ENCODE measurements at places on chromosomes 6 and 20.

DNA sequence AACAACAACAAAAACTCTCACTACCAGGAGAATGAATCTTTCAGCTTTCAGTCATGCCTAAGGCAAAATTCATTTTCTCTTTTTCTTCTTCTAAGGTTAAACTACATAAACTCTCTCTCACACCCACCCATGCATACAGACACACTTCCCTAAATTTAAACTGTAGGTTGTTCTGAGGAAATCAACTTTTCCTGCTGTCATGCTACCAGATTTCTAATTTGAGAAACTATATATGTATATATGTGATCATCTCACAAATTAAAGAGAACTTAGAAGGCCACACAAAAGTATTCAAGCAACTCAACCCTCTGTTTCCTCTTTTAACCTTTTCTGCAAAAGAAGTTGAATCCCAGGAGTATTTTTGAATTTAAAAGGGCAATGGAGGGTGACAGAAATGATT lies 532.5 kb downstream of the KIF16B start:
- no peak for DNase-seq

- DNase-seq = no peak
Measured at GRCh38 chr6:39335780-39336545, 13.5 kb upstream of the KCNK16 start.

DNA sequence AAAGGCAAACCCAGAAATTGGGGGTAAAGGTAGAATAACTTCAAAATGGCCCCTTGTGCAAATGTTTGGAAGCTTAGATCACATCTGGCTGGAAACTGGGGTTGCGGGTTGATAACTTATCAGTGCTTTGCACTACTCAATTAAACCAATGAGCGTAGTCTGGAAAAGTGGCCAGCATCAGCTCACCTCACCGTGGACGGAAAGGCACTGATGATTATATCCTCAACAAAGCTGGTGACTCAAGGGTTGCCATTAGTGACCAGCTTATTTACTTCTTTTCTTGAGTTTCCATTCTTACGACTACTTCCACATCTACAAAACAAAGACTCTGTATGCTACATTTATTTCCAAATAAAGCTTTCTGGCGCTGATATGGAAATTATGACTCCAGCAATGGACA lies 198.5 kb upstream of the HEY2 start:
- DNase-seq = no peak

DNA sequence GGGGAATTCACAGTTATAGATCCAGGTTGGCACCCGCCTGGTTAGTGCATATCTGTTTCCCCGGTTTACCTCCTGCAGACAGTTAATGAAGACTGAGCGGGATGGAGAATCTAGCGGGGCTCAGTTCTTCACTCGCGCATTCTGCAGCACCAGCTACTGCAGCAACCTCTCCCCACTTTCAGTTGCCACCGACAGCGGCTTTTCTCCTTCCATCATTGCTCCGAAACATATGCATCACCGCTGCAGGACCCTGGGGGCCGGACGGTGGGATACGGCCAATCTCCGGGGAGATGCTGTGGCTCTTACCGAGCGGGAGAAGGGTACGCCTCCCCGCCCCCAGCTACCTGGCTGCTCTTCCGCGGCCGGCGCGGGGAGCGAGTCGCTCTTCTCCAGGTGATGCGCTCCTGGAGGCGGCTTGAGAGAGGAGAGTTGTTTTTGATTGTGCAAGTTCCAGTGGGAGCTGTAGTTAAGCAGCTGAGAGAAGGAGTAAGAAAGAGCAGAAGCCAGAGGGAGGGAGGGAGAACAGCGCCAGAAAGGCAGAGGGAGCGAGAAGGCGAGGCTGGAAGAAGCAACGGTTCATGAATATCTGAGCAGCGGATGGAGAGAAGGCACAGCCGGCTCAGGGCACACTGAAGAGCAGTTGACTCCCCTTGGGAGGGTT lies at the start of gene SGK1:
Gene SGK1, minus strand, starts transcription at position 642 of the 661 bp plus-strand sequence. CDS start 652 bp downstream, outside the sequence.
- DNase-seq = no peak

GRCh38 chr6:110755411-110755834 lies 59.8 kb downstream of the CDK19 start:
- no peak for DNase-seq

DNA sequence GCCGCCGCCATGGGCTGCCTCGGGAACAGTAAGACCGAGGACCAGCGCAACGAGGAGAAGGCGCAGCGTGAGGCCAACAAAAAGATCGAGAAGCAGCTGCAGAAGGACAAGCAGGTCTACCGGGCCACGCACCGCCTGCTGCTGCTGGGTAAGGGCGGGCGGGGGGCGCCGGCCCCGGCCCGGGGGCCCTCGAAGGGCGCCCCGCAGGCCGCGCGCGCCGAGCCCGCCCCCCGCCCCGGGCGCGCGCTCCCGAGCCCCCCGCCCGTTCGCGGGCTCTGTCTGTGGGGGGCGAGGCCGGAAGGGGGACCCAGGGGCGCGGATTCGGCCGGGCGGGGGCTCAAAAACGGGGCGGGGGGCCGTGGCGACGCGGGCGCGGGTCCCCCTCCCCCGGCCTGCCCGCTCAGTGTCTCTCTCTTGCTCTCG lies 39.2 kb downstream of the GNAS start:
- DNase-seq = no peak

DNA sequence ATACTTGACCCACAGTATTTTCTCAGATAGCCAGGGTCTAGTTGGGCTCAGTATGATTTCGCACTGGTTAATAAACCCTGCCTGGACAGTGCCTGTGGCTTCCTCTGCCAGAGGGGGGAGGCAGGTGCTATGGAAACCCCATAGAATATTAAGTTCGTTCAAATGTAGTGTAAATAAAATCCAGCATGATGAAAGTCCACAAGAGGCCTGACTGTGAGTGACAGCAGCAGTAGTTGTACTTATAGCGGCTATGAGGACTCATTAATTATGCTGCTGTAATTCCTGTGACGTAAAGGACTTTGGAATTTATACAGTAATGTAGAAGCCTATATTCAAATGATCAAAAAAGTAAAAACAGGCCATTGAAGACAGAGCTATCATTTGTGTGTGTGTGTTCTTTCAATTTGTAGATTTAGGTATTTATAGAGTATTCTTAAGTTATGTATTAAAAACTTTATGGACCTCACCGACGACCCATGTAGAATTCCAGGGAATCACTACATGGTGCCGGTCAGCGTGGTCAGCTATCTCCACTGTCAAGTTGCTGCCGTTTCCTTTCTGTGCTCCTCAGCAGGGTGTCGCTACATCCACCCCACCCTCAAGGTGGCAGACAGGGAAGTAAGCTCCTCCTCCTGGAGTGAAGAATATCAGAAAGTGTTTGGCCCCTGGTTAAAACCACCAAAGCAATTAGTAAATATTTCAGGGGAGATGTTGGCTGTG lies 10.0 kb downstream of the PYGB start:
- no peak for DNase-seq

- no peak for DNase-seq
Measured at GRCh38 chr6:151359486-151359885, 31.9 kb downstream of the ZBTB2 start.

DNA sequence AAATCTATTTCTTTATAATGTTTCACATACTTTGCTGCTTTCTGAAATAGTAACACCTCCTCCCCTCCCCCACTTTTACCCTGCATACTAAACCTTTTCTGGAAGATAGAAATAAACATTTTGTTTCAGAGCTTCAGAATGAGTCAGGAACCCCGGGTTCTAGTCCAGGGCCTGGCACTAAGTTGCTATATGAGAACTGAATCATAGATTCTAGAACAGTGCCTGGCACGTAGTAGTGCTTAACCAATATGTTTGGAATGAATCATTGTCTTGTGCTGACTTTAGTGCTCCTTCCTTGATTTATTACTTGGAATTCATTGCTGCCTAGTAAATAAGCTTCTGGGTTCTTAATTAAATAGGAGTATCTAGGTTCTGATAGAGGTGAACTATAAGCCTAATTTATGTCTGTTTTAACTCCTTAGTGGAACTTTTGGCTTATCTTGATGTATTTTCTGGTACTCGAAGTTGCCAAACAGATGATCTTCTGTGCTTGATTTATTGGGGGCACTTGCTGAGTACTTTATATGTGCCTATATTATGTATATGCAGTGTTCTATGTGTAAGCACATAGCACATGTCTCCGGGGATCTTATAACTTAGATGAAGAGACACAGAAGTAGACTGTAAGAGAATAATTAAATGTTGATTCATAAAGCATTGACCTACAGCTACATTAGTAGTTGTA lies 18.6 kb downstream of the TAB2 start:
- DNase-seq = no peak

DNA sequence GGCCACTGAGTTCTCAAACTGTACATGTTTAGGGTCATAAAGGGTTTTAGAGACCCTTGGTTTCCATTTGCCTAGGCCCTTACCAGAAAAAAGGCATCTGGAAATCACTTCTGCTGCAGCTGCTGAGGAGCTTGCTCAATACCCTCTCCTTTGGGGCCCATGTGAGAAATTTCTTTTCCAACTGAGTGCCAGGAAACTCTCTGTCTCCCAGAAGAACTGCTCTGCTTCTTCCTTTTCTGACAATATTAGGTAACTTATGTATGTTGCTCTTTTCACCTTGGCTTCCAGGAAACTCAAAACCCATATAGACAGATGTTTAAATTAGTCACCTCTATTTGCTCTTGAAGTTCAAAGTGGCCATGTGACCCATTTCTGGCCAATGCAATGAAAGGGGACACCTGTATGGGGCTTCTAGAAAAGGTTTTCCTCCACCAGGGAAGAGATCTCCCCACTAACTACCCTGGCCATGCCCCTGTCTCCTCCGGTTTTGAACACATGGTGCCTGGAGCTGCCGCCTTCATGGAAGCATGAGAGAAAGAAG lies 121.6 kb downstream of the PREX1 start:
- DNase-seq = no peak

DNA sequence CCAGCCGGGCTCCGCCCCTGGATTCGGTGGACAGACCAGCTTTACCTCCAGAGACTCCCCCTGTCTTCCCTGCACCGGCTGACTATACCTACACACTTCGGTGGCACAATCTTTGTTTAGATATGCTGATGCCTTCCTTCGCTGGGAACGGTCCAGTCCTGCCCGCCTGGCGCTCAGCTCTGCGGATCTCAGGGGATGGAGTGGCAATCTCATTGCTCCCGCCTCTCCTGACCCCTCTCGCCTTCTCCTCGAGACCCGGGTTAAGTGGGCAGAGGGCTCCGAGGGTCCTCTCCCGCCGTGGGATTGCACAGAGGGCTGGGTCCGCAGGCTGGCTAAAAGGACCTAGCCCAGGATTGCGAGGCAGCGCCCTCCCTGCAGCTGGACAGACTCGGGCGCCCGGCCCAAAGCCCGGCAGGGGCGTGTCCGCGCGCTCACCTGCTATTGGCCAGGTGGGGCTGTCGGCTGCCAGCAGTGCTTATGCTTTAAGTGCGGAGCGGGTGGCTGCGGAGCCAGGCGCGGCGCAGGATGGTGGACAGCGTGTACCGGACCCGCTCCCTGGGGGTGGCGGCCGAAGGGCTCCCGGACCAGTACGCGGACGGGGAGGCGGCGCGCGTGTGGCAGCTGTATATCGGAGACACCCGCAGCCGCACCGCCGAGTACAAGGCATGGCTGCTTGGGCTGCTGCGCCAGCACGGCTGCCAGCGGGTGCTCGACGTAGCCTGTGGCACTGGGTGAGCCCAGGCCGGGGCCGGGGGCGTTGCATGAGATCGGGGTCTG lies at the start of gene GNMT:
Gene GNMT, plus strand, starts transcription at position 512 of the 777 bp plus-strand sequence. Its CDS starts 14 bp downstream, at position 526.
- no peak for DNase-seq

DNA sequence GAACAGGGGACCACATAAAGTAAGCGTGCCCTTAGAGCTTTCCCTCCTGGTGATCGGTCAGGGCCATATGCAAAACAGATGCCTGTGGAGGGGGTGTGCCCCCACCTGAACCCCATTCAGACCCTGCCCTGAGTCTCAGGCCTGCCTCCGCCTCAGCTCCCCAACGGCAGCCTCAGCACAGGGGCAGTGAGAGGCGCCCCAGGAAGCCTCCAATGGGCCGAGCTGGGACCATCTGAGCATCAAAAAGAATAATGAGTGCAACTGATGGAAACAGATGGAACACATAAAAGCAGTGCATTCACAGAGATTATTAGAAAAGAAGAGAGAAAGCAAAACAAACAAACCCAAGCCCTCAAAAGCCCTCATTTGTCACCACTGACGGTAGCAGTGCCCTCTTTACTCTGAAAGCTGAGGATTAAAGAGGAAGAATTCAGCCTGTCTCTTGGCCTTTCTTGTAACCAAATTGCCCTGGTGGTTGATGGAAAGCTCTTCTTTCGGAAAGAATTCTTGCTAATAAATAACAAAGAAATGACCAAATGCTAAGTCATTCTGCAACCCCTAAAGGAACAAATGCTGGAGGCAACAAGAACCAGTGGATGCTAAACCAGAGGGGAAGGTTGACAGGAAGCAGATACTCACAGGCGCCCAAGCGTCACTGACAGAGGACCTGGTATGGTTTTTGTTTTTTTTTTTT lies 6.8 kb downstream of the ADISSP start:
- no peak for DNase-seq

DNA sequence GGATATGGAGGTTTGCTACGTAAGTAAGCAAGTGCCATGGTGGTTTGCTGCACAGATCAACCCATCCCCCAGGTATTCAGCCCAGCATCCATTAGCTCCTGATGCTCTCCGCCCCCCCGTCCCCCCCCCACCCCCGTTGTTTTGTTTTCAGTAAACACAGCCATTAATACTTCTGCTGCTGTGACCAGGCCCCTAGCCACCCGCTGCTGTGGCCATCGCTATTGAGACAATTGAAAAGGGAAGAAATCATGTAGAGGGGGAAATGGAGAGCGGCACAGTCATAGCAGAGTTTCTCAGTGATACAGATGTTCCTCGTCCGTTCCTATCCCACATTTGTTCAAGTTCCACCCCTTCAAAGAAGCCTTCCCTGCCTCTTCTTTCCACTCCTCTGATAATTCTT lies 24.9 kb downstream of the SLC35D3 start:
- DNase-seq = no peak

GRCh38 chr6:143485967-143486366 lies 25.6 kb downstream of the FUCA2 start:
- no peak for DNase-seq

DNA sequence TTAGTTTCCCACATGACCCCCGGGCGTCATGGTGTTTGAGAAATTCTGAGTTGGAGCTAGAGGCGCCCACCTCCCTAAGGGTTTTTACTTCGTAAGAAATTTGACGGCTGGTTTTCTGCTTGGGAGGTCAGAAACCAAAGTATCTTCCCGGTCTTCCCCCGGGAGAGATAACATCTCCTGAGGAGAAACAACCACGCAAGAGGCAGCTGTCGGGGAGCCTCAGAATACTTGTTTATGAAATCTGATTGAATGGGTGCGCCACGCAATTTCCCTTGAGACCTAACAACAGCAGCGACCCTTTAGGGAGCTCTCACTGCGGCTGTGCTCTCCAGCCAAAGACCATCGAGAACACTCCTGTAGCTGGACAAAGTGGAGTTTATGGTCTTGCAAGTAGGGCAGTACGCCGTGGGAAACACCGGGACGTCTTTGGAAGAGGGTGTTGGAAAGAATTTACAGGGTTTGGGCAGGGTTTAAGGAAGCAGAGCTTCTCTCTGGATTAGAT lies 608 bp upstream of the EIF2S2 start:
- DNase-seq = no peak

- no peak for DNase-seq
Measured at GRCh38 chr6:166664135-166664534, 37.1 kb upstream of the RPS6KA2 start.

DNA sequence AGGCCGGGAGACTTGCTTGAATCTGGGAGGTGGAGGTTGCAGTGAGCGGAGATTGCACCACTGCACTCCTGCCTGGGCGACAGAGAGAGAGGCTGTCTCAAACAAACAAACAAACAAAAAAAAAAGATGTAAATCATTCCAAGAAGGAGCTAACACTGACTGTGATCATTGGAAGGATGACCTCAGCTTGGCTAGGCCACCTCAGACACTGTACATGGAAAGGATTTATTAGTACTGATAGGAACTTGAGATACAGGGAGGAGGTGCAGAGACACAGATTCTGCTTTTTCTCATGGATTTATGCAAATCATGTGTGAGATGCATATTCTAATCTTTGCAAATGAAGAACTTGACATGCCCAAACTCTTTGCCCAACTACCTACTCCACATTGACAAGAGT lies 293.6 kb downstream of the HIVEP2 start:
- DNase-seq = no peak

All from kidney capillary endothelial cell (primary cell).